T-helper 9 cell (primary cell): ENCODE measurements at places on chromosomes 16 and 17.

GRCh38 chr16:54347961-54348360 is 61.4 kb upstream of the IRX3 start:
- DNase-seq: no peak

DNA sequence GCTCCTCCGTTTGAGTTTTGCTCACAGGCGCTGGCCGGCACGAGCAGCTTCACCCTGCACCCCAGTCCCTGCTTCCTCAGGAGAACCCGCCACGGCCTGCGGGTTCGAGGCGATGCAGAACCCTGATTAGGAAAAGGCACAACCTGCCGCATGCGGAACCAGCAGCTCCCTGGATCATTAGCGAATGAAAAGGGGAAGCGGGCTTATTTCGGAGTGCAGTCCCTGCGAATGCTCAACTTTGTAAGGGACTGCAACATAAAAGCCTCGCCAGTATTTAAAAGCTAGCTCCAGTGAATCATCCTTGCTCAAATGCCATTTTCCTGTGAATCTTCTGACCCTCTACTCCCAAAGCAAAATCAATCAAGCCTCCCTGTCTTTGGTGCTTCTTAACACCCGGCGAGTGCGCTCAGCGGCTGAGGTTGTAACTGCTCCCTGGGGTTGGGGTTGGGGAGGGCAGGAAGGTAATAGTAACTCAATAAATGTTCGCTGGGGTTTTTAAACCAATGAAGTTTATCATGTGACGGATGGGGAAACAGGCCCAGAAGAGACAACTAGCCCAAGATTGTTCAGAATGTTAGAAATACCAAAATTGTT is 678 bp upstream of the AKAP10 start:
- peak; percentile 8 for DNase-seq

DNA sequence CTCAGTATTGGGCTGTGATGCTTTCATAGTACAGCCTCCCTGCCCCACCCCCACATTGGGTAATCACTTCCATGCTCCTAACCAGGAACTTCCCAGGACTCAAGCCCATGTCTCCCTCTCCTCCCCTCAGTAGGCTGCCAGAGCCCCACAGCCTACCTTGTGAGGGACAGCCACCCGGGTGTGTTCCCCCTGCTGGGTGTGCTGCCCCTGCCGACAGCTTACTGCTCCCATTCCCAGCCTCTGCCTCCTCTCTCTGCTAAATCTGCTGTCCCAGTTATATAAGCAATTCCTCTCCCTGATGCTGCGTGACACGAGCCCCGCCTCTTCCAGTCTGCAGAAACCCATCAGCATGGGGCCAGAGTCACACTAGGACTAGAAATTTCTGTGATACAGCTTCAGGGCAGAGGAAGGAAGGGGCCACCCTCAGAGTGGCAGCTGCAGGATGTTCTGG is at the start of gene RSKR:
TSS of gene RSKR (minus strand) at position 255 of the 451 bp plus-strand sequence. CDS start at position 231, 24 bp downstream.
- no peak for DNase-seq

- no peak for DNase-seq
Observed at GRCh38 chr17:42891539-42892152, 9.0 kb upstream of the G6PC1 start.

DNA sequence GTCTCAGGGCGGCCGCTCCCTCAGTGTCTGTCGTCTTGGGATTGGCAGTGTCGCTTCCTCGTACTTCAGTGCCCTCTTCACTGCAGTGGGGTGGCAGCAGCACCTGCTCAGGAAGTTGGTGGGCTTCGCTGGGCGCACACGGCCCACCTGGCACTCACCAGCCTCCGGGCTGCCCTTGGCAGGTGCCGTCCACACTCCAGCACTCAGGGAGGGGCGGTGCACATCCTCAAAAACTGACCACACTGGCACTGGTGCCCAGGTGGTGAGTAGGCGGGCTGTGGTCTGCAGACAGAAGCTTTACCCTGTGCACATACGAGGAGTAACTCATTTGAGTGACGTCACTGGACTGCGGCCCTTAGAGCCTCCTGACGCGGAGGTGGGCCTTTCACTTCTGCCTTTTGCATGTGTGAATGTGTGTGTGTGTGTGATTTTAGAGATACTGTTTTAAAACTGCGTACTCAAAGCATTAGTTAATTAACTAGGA is 94.6 kb downstream of the BANP start:
- DNase-seq: no peak
